Regular cardiac myocyte (primary cell): ENCODE measurements at places on chromosomes 11 and 22. TPM values are rescaled to one million over a fixed set of nuclear protein-coding genes. Genes with fewer than 3 reads are reported as not detected.

PATE4 gene
- total RNA-seq = not detected in 2 replicates

APOBEC3B gene
- 0.56 and 13.0 TPM in 2 replicates for total RNA-seq

CASP5 gene
- not detected in 2 replicates for total RNA-seq

KRTAP5-8 gene
- not detected in 2 replicates for total RNA-seq

PATE2 gene
- 0.38 TPM in 1 of 2 replicates, not detected in the other for total RNA-seq

CHORDC1 gene
- 36.1 and 123 TPM in 2 replicates for total RNA-seq

HEPHL1 gene
- under 0.01 TPM in 1 of 2 replicates, not detected in the other for total RNA-seq
